ENCODE measurements at places on chromosomes 13 and 19.

DNA sequence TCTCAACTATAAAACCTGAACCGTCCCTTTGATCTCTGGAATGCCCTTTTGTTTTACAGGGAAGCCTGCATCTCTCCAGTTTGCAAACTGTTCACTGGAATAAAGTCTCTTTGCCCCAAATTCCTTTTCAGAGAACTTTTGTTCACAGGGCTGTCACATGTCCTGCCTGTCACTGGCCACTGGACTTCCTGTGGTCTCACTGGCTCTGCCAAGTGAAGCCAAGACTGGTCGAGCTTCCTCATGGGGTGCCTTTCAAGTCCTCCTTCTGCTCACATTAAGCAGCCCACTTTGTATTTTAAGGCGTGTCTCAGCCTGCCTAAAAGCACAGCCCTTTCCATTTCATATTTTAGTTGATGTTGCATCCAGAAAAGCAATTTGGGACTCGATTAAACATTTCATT is 215.7 kb downstream of the KATNAL1 start:
- DNase-seq: no peak

GRCh38 chr13:104953588-104953987 is 1581.9 kb downstream of the EFNB2 start:
- DNase-seq: no peak

GRCh38 chr13:47959468-47960247 is 41.4 kb downstream of the SUCLA2 start:
- no peak for DNase-seq

DNA sequence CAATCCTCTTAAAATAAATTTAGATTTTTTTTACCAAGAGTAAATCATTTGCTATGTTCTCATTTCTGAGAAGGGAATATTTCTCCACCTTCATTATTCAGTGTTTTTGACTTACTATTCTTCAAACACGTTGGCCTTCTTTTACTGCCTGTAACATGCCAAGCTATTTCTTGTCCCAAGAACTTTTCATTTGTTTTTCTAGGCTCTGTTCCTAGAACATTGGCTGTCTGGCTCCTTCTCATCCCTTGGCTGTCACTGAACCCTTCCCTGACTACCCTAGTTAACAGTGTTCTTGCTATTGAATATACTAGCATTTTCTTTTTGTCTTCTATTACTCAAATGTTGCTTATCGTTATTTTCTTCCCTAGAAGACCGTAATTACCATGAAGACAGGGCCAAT is 248.1 kb downstream of the ITGBL1 start:
- DNase-seq: no peak

DNA sequence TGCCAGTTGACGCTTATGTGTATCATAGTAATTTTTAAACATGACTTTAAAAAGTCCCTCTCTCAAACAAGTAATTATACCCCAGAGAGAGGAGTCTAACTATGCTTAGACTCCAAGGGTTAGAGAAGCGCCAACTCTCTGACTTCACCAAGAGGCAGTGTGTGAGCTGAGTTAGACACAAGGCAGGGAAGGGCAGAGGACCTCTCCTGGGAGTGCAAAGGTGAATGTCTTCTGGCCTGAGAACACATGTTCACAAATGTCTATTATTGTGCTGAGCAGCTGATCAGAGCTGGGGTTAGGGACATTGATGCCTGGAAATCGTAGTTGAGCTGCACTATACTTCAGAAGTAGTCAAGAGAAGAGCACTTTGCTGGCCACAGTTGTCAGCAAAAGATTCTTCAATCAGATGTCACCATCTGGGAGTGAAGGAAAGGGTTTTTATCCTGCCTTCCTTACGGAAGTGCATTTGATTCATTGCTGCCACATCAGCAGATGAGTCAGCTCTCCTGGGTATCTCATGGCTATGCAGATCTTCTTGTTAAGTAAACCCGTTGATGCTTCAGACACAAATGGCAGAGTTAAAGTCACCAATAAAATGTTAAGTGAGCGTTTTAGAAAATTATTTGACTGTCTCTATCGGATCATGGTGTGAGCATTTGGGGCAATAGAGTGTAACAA is 283.2 kb upstream of the ARGLU1 start:
- no peak for DNase-seq

- DNase-seq: no peak
These were observed 9.7 kb upstream of the ATP1A3 start for GRCh38 chr19:42003506-42004294.

DNA sequence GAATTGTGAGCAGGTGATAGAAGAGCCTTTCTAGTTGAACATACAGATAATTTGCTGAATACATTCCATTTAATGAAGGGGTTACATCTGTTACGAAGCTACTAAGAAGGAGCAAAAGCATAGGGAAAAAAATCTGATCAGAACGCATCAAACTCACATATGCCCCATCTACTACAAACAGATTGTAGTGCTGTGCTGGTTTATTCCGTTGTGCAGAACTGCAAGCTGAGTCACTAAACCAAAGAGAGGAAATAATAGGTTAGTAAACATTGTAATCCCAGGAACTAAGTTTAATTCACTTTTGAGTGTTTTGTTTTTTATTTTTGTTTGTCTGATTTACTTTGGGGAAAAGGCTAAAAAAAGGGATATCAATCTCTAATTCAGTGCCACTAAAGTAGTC is 136.3 kb downstream of the CDK8 start:
- no peak for DNase-seq
